Activated gamma-delta T cell treated with Interleukin-2 at 50 U/mL for 16 hours (primary cell): ENCODE measurements at places on chromosomes 2 and 18.

DNA sequence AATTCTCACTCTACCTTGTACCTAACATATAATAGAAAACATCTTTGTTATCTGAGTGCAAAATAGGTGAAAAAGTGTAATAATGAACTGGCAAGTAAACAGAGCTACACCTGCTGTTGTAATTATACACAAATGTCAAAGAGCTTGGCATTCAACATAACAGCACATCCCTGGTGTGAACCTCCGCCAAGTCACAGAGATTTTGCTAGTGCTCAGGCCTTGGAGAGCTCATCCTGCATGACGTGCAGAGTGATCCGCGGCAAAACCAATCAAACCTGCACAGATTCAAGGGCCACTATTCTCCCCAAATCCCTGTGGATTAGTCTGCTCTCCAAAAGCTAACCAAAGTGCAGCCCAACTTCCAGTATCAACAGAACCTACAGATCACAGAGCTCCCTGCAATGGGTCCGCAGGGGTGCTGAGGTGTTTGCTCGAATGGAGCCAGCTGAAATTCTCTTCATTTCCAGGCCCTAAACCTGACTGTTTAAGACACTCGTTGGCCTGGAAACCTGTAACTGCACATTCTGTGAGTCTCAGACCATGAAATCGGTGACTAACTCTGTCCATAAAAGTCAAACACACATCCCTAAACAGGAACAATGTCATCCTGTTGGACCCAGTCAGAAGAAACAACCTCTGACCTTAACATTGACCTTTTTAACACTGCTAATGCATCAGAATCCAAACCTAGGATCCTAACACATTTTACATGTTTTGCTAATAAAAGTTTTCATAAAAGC, 111.8 kb downstream of the EPB41L3 start:
- DNase-seq, result no peak

- DNase-seq, result no peak
These were observed 72.7 kb downstream of the SPIRE1 start for GRCh38 chr18:12585218-12585617.

- DNase-seq, result no peak
These were observed 150.5 kb upstream of the SMAD7 start for GRCh38 chr18:49101236-49101635.

DNA sequence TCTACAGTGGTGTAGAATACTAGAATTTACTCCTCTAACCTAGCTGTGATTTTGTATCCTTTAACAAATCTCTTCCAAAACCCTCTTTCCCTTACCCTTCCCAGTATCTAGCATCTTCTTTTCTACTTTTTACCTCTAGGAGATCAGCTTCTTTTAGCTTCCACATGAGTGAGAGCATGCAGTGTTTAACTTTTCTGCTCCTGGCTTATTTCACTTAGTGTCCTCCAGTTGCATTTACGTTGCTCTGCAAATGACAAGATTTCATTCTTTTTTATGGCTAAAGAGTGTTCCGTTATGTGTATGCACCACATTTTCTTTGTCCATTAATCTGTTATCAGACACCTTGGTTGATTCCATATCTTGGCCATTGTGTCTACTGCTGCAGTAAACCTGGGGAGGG, 228.5 kb downstream of the PRKCE start:
- no peak for DNase-seq

GRCh38 chr2:10772868-10773215, 39.7 kb downstream of the PDIA6 start:
- DNase-seq, result no peak

DNA sequence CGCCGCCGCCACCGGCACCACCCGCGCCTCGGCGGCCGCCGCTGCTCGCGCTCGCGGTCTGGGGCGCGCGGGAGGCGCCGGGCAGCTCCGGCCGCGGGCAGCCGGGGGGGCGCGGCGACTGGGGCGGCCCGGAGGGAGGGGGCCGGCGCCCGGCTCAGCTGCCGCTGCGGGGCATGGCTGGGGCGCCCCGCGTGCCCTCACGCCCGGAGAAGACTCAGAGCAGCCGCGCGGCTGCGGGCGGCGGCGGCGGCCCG, 295 bp downstream of the GAREM1 start:
- DNase-seq, result no peak
